Activated CD4-positive, alpha-beta T cell treated with anti-CD3 and anti-CD28 coated beads for 1 hour (primary cell): ENCODE measurements at places on chromosomes 7 and 10.
A peak's percentile ranks its signal among the peaks of the same experiment; 100 is the strongest.

- no peak for DNase-seq
These were observed 169.7 kb downstream of the NRF1 start for GRCh38 chr7:129780974-129781927.

- DNase-seq, result no peak
These were observed 211.2 kb downstream of the C7orf25 start for GRCh38 chr7:42700406-42701327.

DNA sequence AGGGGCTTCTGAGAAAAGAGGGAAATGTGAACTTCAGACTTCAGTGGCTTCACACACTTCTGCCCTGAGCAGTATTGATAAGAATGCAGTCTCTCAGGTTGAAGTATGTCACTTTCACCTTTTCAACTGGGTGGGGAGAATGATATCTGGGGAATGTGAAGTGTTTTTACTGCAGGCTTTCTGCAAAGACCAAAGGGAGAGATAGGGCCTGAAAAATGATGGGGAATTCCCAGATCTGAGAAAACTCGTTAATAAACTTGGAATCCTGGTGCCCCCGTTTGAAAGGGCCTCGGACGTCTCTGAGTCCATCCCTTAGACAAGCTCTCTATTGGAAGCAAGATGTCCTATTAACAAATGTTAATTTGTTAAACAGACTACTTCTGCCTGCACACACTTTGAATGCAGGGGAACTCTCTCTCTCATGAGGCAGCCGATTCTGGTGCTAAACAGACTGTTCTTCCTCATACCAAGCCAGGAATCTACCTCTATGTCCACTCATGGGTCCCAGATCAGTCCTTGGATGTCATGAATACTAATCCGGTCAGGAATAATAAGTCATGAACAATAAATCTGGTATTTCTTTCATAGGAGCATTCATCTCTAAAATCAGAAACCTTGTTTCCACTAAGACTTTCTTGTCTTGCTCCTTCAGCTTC is 193.6 kb downstream of the JCAD start:
- no peak for DNase-seq

- no peak for DNase-seq
These were observed 35.0 kb upstream of the ZNF32 start for GRCh38 chr10:43683451-43684291.

DNA sequence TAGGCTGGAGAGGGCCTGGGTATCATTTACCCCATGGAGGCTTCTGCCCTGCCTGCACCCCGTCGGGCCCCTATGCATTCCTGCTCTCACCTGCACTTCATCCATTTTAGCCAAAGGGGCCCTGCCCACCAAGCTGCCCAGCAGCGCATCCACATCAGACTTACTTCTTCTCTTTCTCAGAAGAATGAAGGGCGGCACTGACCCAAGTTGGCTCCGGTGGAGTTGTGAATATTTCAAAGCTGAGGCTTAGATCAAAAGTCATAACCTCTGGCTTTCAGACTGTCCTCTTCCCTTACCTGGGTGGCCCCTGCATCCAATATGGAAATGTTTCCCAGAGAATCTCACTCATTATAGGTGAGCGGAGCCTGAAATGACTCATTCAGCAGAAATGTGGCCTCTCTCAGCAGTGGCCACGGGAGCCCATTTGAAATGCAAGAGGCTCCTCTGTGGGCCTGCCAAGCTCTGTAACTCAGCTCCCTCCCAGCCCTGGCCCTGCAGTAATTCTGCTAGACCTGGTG is 117.6 kb upstream of the TCF7L2 start:
- DNase-seq, result no peak

DNA sequence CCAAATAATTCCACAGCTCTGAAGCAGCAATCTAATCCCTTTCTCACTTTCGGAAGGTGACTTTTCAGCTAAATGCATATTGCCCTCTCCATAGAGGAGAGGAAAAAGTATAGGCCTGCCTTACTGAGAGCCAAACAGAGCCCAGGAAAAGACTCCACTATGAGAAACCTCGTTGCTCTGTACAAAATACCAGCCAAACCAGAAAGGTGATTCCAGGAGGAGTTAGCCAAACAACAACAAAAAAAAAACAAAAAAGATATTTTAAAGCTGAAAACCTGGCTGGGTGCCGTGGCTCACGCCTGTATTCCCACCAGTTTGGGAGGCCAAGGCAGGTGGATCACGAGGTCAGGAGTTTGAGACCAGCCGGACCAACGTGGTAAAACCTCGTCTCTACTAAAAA is 70.5 kb downstream of the HOXA1 start:
- no peak for DNase-seq

DNA sequence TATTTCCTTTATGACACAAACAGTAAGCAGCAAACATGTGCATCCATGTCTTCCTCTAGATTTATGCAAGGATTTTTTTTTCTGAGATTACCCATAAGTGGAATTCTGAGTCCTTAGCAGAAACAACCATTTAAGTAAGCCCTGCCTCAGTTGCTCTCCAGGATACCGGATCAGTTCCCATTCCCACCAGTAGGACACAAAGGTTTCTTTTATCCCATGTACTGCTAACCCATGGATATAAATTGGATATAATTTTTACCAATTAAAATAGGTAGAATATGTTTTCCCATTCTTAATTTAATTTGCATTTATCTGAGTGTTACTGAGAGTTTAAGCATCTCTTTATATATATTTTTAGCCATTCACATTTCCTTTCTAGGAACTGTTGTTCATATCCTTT is 280.9 kb downstream of the FGFR2 start:
- no peak for DNase-seq

DNA sequence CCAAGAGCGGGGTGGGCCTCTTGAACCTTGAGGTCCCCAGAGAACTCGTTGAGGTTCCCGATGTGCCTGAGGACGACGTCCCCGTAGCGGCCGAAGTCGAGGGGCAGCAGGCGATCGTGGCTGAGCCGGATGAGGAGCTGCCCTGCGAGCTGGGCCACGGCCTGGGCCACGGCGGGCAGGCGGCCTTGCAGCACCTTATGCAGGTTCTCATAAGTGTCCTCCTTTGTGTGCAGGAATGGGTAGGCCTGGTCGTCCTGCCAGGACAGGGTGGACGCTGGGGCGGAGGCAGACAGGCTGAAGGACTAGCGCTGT is 14.2 kb downstream of the TFR2 start:
- no peak for DNase-seq

- DNase-seq, result peak; percentile 58
These were observed 8.3 kb downstream of the PCBD1 start for GRCh38 chr10:70880077-70880534.

- DNase-seq, result peak; percentile 60
These were observed at the start of gene SRPK2 for GRCh38 chr7:105388356-105389087. Gene SRPK2, minus strand, starts transcription at chr7:105388921.

DNA sequence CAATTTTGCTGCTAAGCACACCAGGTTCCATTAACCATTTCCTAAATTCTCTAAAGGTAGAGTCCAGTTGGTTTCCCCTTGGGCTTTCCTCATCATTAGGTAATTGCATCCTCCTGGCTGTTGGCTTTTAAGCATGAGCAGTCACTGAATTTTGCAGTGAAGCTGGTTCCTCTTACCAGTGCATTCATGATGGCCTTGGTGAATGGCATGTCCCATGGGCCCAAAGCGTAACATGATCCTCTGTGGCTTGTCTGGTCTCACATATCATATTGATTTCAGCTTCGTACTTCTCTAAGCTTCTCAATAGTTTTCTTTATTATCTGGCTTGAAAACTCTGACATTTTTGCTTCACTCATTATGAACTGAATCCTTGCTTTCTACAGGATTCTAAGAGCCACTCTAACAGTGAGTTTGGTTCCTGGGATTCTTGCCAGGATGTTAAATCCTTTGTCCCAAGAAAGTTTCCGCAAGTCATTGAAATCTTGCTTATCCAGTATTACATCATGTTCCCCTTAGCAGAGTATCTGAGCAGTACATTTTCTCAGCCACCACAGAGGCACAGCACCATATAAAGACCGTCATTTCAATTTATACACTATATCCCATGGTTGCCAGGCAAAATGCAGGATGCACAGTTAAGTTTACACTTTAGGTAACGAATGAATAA is 134.2 kb downstream of the PTN start:
- DNase-seq, result no peak

- no peak for DNase-seq
These were observed 1160.3 kb downstream of the CNTNAP2 start for GRCh38 chr7:147276783-147277370.

DNA sequence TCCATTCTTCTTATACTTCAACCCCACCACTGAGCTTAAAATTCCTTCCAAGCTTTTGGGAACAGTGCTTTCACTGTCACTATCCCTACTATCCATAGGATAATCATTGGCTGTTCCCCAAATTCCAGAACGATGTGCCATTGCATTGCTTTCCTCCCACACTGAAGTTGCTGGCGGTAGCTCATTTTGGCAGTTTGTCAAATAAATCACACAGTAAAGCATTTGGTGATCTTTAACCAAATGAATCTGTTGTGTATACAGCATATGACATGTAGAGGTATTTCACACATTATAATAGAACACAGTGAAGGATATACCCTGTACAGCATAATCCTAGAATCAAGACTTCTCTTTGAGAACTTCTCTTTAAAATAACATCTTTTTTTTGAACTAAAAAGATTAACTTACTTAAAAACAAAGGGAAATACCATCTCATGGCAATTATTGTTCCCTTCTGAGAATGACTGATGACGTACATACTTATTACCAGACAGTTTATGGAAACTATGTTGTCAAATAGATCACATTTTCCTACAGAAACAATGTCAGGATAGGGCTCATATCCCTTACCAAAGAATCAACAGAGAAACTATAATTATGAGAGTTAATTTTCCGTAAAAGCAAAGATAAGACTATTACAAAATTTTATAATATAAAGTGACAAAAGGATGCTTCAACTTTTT is 93.6 kb downstream of the CTNNA3 start:
- DNase-seq, result no peak

GRCh38 chr7:51139796-51140195 is 176.8 kb downstream of the COBL start:
- no peak for DNase-seq

GRCh38 chr10:11757454-11757820 is 15.3 kb downstream of the ECHDC3 start:
- DNase-seq, result no peak

- DNase-seq, result no peak
These were observed 922 bp downstream of the PPA1 start for GRCh38 chr10:70232155-70232858.

DNA sequence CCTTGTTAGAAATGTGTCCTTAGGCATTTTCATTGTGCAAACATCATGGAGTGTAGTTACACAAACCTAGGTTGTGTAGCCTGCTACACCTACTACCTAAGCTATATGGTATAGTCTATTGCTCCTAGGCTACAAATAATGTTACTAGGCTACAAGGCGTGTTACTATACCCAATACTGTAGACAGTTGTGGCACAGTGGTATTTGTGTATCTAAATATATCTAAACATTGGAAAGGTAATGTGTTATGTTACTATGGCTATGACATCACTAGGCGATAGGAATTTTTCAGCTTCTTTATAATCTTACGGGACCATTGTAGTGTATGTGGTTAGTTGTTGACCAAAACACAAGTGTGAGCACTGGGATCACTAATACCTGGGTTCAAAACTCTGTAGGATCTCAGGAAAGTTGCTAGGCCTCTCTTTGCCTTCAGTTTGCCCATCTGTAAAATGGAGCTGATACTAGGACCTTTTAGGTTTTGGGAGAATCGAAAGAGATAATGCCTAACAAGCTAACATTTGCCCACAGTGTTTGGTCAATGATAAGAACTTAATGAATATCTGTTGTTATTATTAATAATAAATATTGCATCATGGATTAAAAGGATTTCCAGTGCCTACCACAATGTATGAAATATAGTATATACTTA is 2.7 kb downstream of the BICC1 start:
- no peak for DNase-seq

- DNase-seq, result no peak
These were observed 45.5 kb upstream of the MGMT start for GRCh38 chr10:129421399-129422010.

DNA sequence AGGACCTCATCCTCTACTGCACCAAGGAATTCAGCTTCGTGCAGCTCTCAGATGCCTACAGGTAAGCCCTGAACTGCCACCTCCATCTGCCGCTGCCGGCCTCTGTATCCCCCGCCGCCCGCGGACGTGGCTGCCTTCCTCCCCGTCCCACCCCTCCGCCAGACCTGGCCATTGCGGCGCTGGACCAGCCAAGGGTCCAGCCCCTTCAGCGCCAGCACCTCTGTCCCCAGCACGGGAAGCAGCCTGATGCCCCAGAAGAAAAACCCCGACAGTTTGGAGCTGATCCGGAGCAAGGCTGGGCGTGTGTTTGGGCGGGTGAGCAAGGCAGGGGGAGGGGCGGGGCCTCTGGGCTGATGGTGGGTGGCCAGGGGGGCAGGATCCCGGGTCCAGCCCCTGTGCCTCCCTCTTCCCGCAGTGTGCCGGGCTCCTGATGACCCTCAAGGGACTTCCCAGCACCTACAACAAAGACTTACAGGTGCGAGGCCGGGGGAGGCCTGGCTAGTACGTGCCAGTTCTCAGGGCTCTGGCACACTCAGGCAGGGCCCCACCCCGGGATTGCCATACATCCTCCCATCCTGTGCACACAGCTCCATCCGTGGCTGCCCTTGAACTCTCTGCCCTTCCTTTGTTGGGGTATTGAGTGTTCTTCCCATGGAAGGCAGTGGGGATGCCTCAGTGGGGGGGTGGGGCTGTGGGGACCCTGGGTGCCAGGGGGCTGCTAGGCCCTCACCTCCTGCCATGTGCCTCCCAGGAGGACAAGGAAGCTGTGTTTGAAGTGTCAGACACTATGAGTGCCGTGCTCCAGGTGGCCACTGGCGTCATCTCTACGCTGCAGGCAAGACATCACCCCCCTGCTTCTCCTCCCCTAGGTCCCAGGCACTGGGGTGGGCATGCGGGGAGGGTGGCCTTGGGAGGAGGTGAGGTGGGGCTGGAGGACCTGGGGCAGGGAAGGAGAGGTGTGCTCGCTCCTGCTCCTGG is 13.5 kb downstream of the ASL start:
- DNase-seq, result no peak

DNA sequence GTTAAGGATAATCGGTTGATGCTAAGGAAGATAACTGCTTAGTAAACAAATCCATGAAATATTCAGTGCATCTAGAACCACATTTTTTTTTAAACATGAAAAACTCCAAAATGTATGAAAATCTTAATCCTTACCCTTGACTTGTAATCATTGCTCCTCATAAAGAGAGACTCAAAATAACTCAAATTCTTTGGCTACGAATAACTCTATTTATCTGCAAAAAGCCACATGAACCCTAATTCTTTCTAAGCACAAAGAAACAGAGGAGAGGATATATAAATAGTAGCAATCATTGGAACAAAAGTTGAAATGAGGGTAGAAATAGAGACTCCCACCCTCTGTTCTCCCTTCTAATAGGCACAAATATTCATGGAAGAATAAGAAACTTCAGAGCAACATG is 40.2 kb downstream of the ANK3 start:
- DNase-seq, result no peak
